ENCODE measurements at places on chromosomes 5 and 9.
A peak's percentile ranks its signal among the peaks of the same experiment; 100 is the strongest.

- H3K27ac ChIP-seq: no peak overlapping the region
- no peaks in the 10 kb centered on the region for H3K27me3 ChIP-seq
- no peak for DNase-seq
- H3K4me1 ChIP-seq: peaks cover 1% of the 10 kb centered on the region
Measured at GRCh38 chr5:172168311-172168710, 19.7 kb downstream of the STK10 start.

- no peak overlapping the region for H3K4me3 ChIP-seq
- no peak overlapping the region for H3K27ac ChIP-seq
- H3K36me3 ChIP-seq: no peaks in the 10 kb centered on the region
- DNase-seq: no peak
Measured at GRCh38 chr5:126846744-126847455, 70.0 kb downstream of the LMNB1 start.

DNA sequence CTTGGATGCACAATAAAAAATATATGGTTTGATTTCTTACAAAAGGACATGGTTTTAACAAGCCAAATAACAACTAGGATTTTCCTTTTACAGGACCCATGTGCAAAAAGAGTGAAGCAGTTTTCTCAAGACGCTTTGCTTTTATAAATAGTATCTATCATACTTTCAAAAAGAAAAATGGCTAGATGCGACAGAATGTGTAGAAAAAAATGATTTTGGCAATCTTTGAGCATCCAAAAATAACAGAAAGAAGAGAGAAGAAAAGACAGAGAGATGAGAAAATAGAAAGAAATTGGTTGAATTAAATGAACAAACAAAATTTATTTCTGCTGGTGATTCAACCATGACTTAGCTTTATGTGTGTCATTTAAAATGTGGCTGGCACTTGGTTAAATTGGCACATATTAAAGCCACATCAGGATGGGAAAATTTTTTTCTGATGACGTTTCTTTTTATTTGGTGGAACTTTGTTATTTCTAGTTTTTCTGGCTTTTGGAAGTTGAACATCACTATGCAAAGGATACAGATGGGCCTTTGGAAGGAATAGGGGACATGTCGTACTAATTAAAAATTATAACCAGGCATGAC, 35.6 kb upstream of the NREP start:
- no peaks in the 10 kb centered on the region for H3K27me3 ChIP-seq
- no peak for DNase-seq
- no peaks in the 10 kb centered on the region for H3K36me3 ChIP-seq
- no peak overlapping the region for H3K27ac ChIP-seq
- H3K4me3 ChIP-seq: no peak overlapping the region

- no peak for DNase-seq
- peaks cover 14% of the 10 kb centered on the region for H3K27me3 ChIP-seq
- no peaks in the 10 kb centered on the region for H3K36me3 ChIP-seq
- no peak overlapping the region for H3K27ac ChIP-seq
- H3K4me1 ChIP-seq: no peaks in the 10 kb centered on the region
- H3K4me3 ChIP-seq: no peak overlapping the region
Measured at GRCh38 chr5:87686975-87687374, 274.2 kb upstream of the CCNH start.

GRCh38 chr5:76419597-76420298, 16.7 kb downstream of the IQGAP2 start:
- no peaks in the 10 kb centered on the region for H3K4me1 ChIP-seq
- no peak overlapping the region for H3K27ac ChIP-seq
- no peak overlapping the region for H3K4me3 ChIP-seq
- DNase-seq: no peak
- no peaks in the 10 kb centered on the region for H3K27me3 ChIP-seq
- H3K36me3 ChIP-seq: no peaks in the 10 kb centered on the region

DNA sequence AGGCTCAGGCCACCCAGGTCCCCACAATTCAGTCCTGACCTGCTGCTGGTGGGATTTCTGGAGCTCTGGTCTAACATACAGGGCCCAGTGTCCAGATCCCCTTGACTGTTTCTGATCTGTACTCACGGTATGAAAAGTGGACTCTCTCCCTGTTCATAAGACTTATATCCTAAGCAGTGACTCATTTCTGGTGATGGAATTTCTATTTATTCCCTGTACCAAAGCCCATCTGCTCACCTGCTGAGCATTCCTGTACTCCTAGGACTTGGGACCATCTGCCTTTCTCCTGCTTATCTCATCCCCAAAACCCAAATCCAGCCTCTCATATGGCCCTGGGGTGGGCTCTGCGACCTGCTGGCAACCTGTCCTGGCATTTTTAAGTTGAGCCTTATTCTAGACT, 86.6 kb downstream of the APBA1 start:
- H3K36me3 ChIP-seq: no peaks in the 10 kb centered on the region
- H3K27me3 ChIP-seq: peaks cover 23% of the 10 kb centered on the region
- H3K27ac ChIP-seq: no peak overlapping the region
- DNase-seq: no peak
- no peaks in the 10 kb centered on the region for H3K4me1 ChIP-seq
- H3K4me3 ChIP-seq: no peak overlapping the region

GRCh38 chr5:56152437-56152836, 80.7 kb downstream of the ANKRD55 start:
- H3K27me3 ChIP-seq: no peaks in the 10 kb centered on the region
- no peaks in the 10 kb centered on the region for H3K36me3 ChIP-seq
- DNase-seq: no peak
- peaks cover 4% of the 10 kb centered on the region for H3K4me1 ChIP-seq

GRCh38 chr9:125659201-125659840, 47.7 kb downstream of the MAPKAP1 start:
- peaks cover 8% of the 10 kb centered on the region for H3K4me1 ChIP-seq
- peaks cover 10% of the 10 kb centered on the region for H3K36me3 ChIP-seq

GRCh38 chr9:90801241-90801972, at the start of gene SYK:
Gene SYK, plus strand, starts transcription at chr9:90801819. Its CDS starts 42,080 bp downstream, at chr9:90843899.
- peak within 1 kb of the TSS; percentile 77 for H3K4me3 ChIP-seq
- H3K27ac ChIP-seq: no peak within 1 kb of the TSS
- peak; percentile 21 for DNase-seq
- H3K4me1 ChIP-seq: no peaks in the 10 kb centered on the region
- peaks cover 33% of the 10 kb centered on the region for H3K27me3 ChIP-seq
- H3K36me3 ChIP-seq: no peaks in the 10 kb centered on the region

DNA sequence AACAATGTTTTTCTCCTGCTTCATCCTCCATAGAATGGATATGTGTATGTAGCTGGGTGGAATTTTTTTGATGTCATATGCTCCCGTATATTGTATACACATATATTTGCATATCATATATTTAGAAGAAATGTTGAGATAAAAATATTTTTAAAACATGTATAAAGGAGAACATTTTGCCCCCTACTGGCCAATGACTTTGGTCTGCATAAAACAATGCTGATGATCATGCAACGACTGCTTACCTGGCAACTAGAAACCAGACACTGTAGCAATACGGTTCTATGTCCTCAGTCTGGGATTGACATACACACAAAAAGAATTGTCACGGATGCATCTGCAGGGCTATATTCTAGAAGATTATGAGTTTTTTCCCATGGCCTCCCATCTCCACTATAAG, 503.6 kb downstream of the ELAVL2 start:
- H3K36me3 ChIP-seq: no peaks in the 10 kb centered on the region
- H3K27me3 ChIP-seq: no peaks in the 10 kb centered on the region
- no peaks in the 10 kb centered on the region for H3K4me1 ChIP-seq
- peak; percentile 5 for DNase-seq
- no peak overlapping the region for H3K4me3 ChIP-seq

GRCh38 chr9:93976973-93977372, 21.8 kb upstream of the BARX1 start:
- no peak overlapping the region for H3K27ac ChIP-seq
- peaks cover 4% of the 10 kb centered on the region for H3K36me3 ChIP-seq
- H3K4me1 ChIP-seq: peaks cover 20% of the 10 kb centered on the region
- peak; percentile 18 for DNase-seq
- no peak overlapping the region for H3K4me3 ChIP-seq

DNA sequence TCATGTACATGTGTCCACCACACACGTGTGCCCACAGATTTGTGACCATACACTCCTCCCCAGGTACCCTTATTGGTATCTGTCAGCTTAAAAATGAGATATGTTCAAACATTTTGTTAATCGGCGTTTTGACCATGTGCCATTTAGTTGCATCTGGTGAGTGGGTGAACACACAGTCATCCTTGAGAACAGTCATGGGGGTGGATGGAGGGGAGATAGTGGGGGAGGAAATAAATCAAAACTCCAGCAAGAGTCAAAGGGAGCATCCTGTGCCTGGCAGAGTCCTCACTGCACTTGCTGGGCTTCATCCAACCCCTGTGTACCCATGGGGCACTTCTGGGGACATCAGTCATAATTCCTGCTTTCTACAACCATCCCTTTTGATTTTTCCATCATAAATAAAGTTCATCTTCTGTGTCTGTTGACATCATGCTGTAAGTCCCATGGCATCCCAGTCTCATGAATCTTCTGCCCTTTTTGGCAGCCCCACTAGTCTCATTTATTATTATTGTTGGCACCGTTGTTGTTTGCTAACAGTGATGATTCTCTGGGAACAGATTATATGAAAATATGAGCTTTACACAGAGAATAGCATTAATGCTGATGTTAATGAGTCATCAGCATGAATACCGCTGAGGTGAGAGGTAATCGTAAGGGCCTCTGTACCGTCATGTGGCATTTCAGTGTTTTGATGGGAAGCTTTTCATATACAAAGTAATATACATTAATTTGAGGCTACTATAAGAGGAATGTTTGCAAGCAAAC, 24.4 kb upstream of the CLK4 start:
- peaks cover 23% of the 10 kb centered on the region for H3K4me1 ChIP-seq
- no peaks in the 10 kb centered on the region for H3K36me3 ChIP-seq
- DNase-seq: peak; percentile 95

DNA sequence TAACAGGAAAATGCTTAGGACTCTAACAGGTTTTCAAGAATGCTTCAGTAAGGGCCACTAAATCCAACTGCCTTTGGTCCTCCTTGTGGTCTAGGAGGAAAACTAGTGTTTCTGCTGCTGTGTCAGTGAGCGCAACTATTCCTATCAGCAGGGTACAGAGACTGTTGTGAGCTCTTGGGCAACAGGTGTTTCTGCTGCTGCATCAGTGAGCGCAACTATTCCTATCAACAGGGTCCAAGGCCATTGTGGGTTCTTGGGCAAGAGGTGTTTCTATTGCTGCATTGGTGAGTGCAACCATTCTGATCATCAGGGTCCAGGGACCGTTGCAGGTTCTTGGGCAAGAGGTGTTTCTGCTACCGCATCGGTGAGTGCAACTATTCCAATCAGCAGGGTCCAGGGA, 256.3 kb downstream of the CDH10 start:
- no peaks in the 10 kb centered on the region for H3K4me1 ChIP-seq
- no peaks in the 10 kb centered on the region for H3K27me3 ChIP-seq
- H3K27ac ChIP-seq: no peak overlapping the region
